Activated CD4-positive, alpha-beta T cell treated with anti-CD3 and anti-CD28 coated beads, Interleukin-2, amount 50 U/mL, for 48 hours (primary cell): ENCODE measurements at places on chromosomes 16 and 17.

DNA sequence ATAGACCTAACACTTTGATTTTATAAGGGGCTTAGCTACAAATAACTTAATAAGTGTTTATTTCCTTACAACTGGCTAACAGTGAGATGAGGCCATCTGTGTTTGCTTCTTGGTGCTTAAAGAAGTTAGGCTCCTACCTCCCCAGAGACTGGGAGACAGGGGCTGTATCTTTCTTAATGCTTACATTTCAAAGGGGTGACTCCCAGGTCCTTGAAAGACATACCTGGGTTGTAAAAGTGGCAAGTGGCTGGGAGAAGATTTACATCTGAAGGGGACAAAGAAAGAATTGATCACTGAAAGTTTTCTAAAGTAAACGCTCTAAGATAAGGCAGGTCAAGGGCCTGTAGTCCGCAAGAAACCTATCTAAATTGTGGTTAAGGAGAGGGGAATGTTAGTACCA, 196.8 kb downstream of the CNTNAP4 start:
- DNase-seq, result no peak

DNA sequence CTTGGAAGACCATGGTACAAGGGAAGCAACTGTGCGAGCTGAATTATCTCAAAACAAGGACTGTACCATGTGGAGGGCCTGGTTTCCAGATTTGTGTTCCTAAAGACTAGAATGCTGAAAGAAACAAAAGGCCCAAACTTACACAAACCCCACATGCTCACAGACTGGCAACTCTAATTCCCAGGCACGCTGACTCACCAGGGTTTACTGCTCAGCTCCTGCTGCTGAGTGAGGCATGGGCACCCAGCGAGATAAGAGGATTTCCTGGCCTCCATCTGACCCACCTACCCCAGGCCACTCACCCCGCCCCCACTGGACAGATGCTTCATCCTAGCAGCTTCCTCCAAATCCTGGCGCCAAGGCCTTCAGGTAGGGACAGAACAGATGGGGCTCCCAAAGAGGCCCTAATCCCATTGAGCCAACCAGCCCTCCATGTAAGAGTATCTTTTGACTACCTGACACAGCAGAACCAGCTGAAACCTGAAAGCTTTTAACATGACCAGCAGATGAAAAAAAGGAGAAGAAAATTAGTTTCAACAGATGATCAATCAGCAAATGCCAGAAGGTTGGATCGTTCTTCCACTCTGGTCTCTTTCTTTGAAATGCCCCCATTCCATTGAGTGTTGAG, 33.9 kb downstream of the DCUN1D3 start:
- peak; percentile 32 for DNase-seq

- DNase-seq, result no peak
These were observed 56.2 kb downstream of the RPH3AL start for GRCh38 chr17:296379-296778.

GRCh38 chr17:68381076-68381900, 76.0 kb downstream of the WIPI1 start:
- DNase-seq, result peak; percentile 25

GRCh38 chr17:80491478-80492342, 15.3 kb upstream of the NPTX1 start:
- no peak for DNase-seq
